ENCODE measurements at places on chromosomes 2 and 18.

DNA sequence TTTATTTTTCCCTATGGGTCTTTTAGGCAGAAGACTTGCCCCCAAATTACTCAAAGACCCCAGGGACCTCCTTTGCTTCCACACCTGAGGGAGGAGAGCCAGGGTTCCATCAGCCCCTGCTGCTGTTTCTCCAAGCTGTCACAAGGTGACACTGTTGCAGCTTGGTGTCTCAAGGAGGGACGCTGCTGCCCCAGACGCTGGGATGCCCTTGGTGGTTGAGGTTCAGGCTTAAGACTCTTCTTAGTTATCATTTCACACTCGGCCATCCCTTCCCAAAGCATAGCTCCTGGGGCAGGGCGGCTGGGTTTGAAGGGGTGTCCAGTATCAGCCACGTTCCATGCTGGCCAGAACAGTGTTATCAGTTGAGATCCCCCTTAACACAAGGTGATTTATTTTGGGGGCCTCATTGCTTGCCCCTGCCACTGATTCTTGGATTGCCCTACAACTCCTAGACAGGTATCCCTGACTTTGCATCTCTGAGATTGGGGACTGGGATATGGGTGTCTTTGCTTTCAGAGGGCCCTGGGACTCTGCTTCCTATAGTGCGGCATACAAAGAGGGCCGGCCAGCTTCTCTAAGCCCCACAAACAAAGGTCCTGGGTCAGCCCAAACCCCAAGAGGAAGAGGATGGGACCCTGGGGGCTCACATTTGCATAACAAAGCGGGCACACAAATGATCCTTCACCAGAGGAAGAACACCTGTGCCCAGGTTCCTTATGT is 22.7 kb downstream of the GPR55 start:
- DNase-seq = no peak

DNA sequence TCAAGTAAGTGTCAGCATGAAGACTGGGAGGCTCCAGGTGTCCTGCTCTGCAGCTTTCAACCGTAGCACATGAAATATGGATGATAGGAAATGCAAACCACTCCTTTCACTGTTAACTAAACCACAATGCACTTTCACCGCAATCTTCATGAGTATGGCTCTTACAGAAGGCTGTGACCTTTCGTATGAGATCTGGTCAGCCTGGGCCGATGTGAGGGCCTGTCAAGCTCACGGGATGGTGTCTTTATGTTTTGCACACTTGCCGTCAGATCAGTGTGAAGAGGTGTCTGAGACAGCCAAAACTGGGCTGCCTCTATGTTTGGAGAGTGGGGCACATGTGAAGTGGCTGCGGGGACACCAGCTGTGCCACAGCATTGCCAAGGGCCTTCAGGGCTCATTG is 62.8 kb upstream of the AFF3 start:
- no peak for DNase-seq

- DNase-seq = no peak
Observed at GRCh38 chr2:127737892-127738291, 36.6 kb downstream of the SFT2D3 start.

DNA sequence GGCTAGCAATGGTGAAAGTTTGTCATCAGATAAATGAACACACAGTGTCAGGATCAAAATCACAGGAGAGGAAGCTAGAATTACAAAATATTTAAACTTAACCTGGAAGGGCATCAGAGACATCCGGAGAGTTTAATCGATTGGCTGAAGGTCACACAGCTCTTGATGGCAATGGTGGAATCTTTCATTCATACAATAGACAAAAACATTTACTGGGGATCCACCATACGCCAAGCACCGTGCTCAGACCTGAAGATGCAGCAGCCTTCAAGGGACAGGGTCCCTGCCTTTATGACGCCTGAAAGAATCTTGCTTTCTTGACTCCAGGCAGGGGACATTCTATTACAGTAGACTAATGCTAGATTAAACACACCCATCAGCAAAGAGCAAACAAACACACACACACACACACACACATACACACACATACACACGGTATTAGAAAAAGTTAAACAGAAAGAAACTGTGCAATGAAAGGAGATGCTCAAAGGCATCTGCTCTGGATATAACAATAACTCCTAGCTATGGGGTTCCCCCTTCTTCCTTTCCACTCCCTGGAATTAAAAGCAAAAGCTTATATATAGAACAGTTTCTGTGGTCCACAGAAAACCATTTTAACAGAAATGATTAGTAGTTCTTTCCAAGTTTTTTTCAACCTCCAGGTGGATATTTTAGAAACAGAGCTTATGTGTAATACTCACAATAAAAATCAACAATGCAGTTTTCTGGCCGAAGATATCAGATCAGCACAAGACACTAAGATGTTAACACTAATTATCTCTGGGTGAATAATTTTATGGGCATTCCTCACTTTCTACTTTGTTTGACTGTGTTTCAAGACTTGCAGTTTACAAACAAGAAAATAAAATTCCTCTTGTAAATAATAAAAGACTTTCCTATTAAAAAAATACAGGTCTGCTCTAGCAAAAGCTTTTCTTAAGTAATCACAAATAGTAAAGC is 151.7 kb downstream of the ANKRD44 start:
- DNase-seq = peak; percentile 15

DNA sequence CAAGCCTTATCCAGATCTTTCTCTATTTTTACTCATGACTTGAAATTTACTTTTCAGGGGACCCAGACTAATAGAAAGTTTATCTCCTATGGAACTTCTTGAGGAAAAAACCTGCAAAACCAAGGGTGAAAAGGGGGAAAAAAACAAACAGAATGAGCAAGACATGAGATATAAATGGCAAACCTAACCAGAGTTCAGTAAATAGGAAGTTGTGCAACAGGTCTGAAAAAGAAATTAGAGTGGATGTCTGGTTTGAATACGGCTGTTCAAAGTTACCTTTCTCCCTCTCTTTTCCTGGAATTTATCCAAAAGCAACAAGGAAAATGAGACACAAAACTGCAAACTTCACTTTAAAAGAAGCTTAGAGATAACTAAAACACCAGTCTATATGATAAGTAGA is 78.8 kb upstream of the TGFA start:
- DNase-seq = no peak

DNA sequence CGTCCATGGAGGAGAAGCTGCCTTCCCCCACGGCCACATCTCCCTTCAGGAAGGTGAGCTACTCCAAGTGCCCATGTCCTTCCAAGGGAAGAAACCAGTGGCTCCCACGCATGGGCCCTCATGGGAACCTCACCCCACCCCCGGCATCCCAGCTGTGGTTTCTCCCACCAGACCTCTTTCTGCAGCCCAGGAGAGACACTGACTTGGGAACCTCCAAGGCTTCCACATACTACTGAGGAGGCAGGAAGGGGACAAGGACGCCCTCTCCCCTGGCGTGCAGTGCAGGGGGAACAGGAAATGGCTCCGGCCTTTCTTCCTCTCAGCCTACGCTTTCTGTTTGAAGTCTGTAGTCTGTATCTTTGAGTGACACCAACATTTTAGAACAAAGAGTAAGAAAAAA is 104.5 kb upstream of the EPC2 start:
- DNase-seq = no peak

GRCh38 chr2:9440058-9440727 is 16.7 kb downstream of the CPSF3 start:
- DNase-seq = no peak

GRCh38 chr2:166148500-166149400 is 20.9 kb upstream of the SCN1A start:
- DNase-seq = no peak

GRCh38 chr2:187982668-187983067 is 309.0 kb upstream of the GULP1 start:
- no peak for DNase-seq

- no peak for DNase-seq
Observed at GRCh38 chr2:120949027-120949956, 213.6 kb downstream of the GLI2 start.

DNA sequence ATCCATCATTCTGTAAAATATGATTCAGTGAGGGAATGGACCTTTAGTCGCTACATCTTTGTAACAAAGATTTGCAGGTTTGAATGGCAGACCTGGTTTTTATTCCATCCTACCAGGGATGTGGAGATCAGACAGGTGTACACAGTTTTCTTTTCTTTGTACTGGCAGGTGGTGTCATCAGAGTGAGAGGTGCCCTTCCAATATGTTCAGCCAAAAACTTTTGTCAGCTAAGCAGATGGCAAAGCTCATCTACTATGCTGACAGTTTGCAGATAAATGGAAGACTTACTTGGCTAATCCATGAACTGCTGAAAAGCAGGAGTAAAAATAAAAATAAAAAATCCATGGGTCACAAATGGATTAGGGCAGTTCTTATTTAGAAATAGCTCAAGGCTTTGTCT is 185.5 kb upstream of the DOK6 start:
- no peak for DNase-seq

- DNase-seq = no peak
Observed at GRCh38 chr2:45890819-45891218, 239.3 kb downstream of the PRKCE start.

GRCh38 chr2:225486236-225486635 is 86.7 kb downstream of the NYAP2 start:
- DNase-seq = no peak

- DNase-seq = no peak
Observed at GRCh38 chr2:111161971-111162370, 41.3 kb downstream of the BCL2L11 start.

DNA sequence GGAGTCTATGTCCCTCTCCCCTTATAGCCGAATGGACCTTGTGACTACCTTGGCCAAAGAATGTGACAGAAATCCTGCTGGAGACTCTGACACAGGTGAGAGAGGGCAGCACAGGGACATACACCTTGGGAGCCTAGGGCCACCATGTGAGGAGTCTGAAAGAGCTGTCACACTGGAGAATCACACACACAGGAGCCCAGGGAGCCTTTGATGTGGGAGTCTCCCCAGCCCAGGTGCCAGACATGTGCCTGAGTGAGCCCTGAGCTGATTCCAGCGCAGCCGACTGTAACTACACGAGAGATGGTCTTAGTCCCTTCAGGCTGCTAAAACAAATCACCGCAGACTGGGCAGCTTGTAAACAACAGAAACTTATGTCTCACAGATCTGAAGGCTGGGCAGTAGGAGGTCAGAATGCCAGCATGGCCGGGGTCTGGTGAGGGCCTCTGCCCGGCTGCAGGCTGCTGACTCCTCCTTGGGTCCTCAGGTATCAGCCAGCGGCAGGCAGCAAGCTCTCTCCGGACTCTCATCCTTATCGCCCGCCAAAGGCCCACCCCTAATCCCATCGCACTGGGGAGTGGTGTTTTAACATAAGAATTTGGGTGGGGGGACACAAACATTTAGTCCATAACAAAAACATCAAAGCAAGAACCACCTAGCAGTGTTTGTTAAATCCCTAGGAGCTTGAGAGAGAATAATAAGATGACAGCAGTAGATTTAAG is 63.8 kb upstream of the GPR45 start:
- no peak for DNase-seq

- no peak for DNase-seq
Observed at GRCh38 chr2:115842306-115842705, 1399.9 kb downstream of the DPP10 start.

GRCh38 chr2:190947141-190947540 is 66.5 kb downstream of the GLS start:
- DNase-seq = no peak

GRCh38 chr2:96694279-96694678 is 45.6 kb downstream of the LMAN2L start:
- no peak for DNase-seq

GRCh38 chr2:129740504-129740903 is 239.0 kb upstream of the RAB6C start:
- no peak for DNase-seq

- no peak for DNase-seq
Observed at GRCh38 chr2:38723173-38723572, 28.0 kb downstream of the SRSF7 start.

- no peak for DNase-seq
Observed at GRCh38 chr2:129756276-129756675, 223.2 kb upstream of the RAB6C start.

DNA sequence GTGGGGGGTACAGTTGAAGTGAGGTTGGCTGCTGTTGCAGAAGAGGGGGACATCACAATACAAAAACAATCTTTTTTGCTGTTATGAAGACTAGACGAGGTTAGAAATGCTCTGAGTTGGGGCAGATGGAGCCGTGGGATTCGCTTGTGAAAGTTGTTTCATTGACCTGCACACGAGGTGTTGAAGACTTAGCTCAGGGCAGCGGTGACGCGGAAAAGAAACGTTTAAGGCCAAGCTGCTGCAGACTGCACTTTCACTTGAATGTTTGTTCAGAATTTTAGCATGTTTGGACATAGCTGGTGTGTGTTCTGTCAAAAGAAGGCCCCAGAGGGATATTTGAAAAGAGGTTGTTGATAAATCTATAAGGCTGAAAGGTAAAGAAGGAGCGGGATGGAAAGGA is 46.3 kb downstream of the MTCL1 start:
- DNase-seq = no peak

DNA sequence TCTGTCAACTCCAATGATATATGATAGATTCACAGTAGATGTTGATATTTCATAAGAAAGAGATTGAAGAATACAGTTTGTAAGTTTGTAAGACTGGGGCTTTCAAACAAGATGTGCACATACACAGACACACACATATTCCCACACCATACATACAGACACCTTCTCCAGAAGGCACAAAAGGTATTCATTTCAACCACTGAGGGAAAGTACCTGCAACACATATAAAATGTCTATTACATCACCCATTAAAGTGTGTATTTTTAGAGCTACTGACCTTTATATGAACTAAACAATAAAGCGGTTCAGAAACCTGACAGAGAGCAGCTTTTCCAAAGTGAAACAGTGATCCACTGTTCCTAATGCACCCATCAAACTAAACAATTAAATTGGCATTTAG is 53.3 kb downstream of the CCDC148 start:
- no peak for DNase-seq

- no peak for DNase-seq
Observed at GRCh38 chr18:73551211-73551610, 596.4 kb downstream of the FBXO15 start.

- DNase-seq = no peak
Observed at GRCh38 chr2:19251554-19251953, 106.9 kb downstream of the OSR1 start.

- no peak for DNase-seq
Observed at GRCh38 chr2:32118055-32118454, 47.6 kb upstream of the SLC30A6 start.

GRCh38 chr2:158782136-158782535 is 13.0 kb upstream of the DAPL1 start:
- DNase-seq = no peak

GRCh38 chr18:65343571-65343970 is 407.2 kb upstream of the CDH7 start:
- no peak for DNase-seq

DNA sequence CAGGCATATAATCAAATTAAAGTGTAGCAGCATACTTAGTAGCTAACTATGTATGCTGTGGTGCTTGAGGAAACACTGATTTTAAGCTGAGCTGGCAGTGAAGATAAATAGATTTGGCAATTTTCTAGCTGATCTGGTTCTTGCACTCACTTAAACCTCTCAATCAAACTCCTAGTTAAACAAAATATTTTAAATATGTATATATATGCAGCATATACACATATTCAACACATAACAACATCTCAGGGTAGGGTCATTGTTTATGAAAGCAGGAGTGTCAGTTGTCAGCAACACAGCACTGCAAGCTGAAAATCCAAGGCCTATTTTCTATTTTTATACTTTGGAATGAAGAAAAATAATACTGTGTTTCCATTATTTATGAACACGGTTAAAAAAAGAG is 10.4 kb upstream of the FSHR start:
- DNase-seq = no peak

GRCh38 chr2:41137031-41137430 is 685.1 kb upstream of the SLC8A1 start:
- no peak for DNase-seq

Measured in right kidney (tissue), 9 donors.